Stomach (tissue), 19 donors: ENCODE measurements at places on chromosomes 12 and 14. TPM values are rescaled to one million over a fixed set of nuclear protein-coding genes. Genes with fewer than 3 reads are reported as not detected.

GRCh38 chr14:38090506-38090905 lies 117.2 kb upstream of the SSTR1 start:
- no peaks in the 10 kb centered on the region for H3K4me1 ChIP-seq
- no peaks in the 10 kb centered on the region for H3K36me3 ChIP-seq
- no peak overlapping the region for H3K27ac ChIP-seq
- no peaks in the 10 kb centered on the region for H3K27me3 ChIP-seq
- H3K4me3 ChIP-seq: no peak overlapping the region

DNA sequence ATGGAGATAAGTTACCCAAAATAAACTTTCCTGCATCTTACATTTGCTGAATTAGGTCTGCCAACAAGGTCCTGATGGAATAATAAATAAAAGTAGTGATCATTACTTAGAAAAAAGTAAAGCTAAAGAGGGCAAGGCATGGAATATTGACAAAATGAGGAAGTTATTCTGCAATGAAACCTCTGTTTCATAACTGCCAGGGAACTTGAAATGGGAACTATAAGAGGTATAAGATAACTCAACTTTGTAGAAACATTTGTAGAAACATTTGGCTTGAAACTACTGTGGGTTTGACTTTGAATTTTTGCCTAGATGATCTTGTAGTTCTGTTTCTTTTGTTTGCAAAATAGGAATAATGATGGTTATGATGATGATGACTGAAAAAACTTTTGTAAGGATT lies 18.7 kb upstream of the YBX3 start:
- no peak overlapping the region for H3K27ac ChIP-seq
- H3K36me3 ChIP-seq: no peaks in the 10 kb centered on the region
- no peak for DNase-seq
- no peak overlapping the region for H3K4me3 ChIP-seq
- H3K27me3 ChIP-seq: no peaks in the 10 kb centered on the region

The APOF gene
- not detected for total RNA-seq

- DNase-seq: no peak
- H3K4me1 ChIP-seq: peaks cover 12% of the 10 kb centered on the region
- no peak overlapping the region for H3K27ac ChIP-seq
Measured at GRCh38 chr12:40011775-40012129, 94.1 kb downstream of the SLC2A13 start.

The WNT1 gene
- total RNA-seq: not detected

GRCh38 chr12:114769634-114770033 lies 85.7 kb upstream of the TBX3 start:
- H3K36me3 ChIP-seq: no peaks in the 10 kb centered on the region
- H3K4me3 ChIP-seq: no peak overlapping the region
- DNase-seq: no peak
- no peaks in the 10 kb centered on the region for H3K27me3 ChIP-seq
- no peak overlapping the region for H3K27ac ChIP-seq

The TCTN2 gene
- total RNA-seq: 17.1 TPM

- H3K36me3 ChIP-seq: peaks cover 12% of the 10 kb centered on the region
- H3K4me1 ChIP-seq: no peaks in the 10 kb centered on the region
- H3K4me3 ChIP-seq: no peak overlapping the region
- DNase-seq: no peak
- H3K27ac ChIP-seq: peak overlapping the region; percentile 38
Measured at GRCh38 chr12:110180591-110181005, 56.4 kb downstream of the IFT81 start.

DNA sequence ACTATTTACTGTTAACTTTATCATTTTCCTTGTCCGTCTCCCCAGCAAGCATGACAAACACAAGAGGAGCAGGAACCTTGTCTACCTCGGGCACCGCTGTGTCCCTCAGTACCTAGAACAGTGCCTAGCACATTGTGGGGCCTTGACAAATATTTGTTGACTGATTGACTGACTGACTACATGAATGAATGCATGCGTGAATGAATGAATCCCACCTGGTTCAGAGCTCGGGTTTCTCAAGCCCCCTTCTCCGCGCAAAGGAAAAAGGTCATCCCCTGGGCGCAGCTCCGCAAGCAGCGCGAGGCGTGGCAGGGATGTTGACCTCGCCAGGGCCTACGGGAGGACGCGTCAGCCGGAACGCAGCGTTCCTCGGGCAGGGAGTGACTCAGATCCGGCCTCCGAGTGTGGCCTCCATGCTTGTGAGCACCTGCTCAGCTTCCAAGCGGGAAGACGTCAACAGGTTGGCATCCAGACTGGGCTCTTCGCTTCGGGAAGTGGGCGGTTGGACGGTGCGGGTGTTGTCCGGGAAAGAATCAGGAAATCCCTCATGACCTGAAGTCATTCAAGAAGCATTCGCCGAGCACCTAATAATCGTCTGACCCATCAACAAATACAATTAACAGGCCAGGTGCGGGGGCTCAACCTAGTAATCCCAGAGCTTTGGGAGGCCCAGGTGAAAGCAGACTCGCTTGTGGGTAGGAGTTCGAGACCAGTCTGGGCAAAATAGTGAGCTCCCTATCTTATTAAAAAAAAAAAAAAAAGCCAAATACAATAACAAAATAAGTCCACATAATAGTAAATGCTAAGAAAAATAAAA lies 13.9 kb upstream of the UBC start:
- H3K4me3 ChIP-seq: peak overlapping the region; percentile 50
- peak overlapping the region; percentile 88 for H3K27ac ChIP-seq
- no peaks in the 10 kb centered on the region for H3K27me3 ChIP-seq
- H3K4me1 ChIP-seq: peaks cover 6% of the 10 kb centered on the region
- no peaks in the 10 kb centered on the region for H3K36me3 ChIP-seq

DNA sequence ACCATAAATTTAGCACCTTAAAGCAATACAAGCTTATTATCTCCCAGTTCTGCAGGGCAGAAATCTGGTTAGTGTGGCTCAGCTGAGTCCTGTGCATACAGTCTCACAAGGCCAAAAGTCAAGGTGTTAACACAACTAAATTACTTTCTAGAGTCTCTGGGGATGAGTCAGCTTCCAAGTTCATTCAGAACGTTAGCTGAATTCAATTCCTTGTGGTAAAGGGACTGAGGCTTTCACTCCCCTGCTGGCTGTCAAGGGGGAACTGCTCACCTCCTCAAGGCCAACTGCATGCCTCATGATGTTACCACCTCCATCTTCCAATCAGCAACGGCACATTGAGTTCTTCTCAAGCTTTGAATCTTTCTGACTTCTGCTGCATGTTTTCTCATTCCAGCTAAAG lies 27.6 kb downstream of the EML5 start:
- DNase-seq: no peak
- H3K36me3 ChIP-seq: no peaks in the 10 kb centered on the region
- no peak overlapping the region for H3K4me3 ChIP-seq
- no peaks in the 10 kb centered on the region for H3K4me1 ChIP-seq

- no peaks in the 10 kb centered on the region for H3K36me3 ChIP-seq
- peaks cover 36% of the 10 kb centered on the region for H3K4me1 ChIP-seq
- H3K27ac ChIP-seq: no peak overlapping the region
- H3K27me3 ChIP-seq: no peaks in the 10 kb centered on the region
- peak; percentile 69 for DNase-seq
Measured at GRCh38 chr12:93892423-93893268, 215.5 kb downstream of the CRADD start.

GRCh38 chr12:22702690-22703089 lies 77.7 kb downstream of the ETNK1 start:
- H3K27ac ChIP-seq: no peak overlapping the region
- H3K36me3 ChIP-seq: no peaks in the 10 kb centered on the region
- H3K4me3 ChIP-seq: no peak overlapping the region
- H3K27me3 ChIP-seq: no peaks in the 10 kb centered on the region
- no peaks in the 10 kb centered on the region for H3K4me1 ChIP-seq

GRCh38 chr12:51377099-51377984 lies 13.9 kb downstream of the GALNT6 start:
- H3K27ac ChIP-seq: no peak overlapping the region
- DNase-seq: peak; percentile 63
- peaks cover 32% of the 10 kb centered on the region for H3K36me3 ChIP-seq
- no peaks in the 10 kb centered on the region for H3K27me3 ChIP-seq
- H3K4me1 ChIP-seq: no peaks in the 10 kb centered on the region
- no peak overlapping the region for H3K4me3 ChIP-seq

DNA sequence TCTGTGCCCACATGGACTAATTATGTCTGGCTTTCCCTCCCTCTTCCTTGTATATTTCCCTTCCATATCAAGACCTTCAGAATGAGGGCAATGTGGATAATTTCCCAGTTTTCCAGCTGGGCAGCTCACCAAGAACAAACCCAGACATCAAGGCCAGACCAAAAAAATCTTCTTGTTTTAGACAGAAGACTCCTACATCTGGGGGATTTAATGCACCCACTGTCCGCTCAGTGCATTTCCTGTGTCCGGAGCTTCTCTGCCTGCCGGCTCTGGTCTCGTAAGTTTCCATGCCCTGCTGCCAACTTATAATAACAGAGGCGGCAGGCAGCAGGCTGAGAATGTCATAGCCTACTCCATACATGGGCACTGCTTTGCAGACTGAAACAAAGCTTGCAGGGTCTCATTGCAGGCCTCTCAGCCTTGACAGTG lies 207.2 kb upstream of the BCL2L14 start:
- no peaks in the 10 kb centered on the region for H3K27me3 ChIP-seq
- H3K4me1 ChIP-seq: peaks cover 20% of the 10 kb centered on the region
- peak overlapping the region; percentile 82 for H3K27ac ChIP-seq
- no peaks in the 10 kb centered on the region for H3K36me3 ChIP-seq
- no peak overlapping the region for H3K4me3 ChIP-seq

The ANG gene
- 0.58 TPM for total RNA-seq

- no peak overlapping the region for H3K4me3 ChIP-seq
- peak overlapping the region; percentile 75 for H3K27ac ChIP-seq
- DNase-seq: peak; percentile 94
- H3K27me3 ChIP-seq: peaks cover 26% of the 10 kb centered on the region
- no peaks in the 10 kb centered on the region for H3K36me3 ChIP-seq
Measured at GRCh38 chr14:101707068-101707842, 54.3 kb upstream of the PPP2R5C start.

The CLEC4C gene
- total RNA-seq: not detected

The LLPH gene
- total RNA-seq: 0.29 TPM
